ENCODE measurements at places on chromosomes 13 and 19.

DNA sequence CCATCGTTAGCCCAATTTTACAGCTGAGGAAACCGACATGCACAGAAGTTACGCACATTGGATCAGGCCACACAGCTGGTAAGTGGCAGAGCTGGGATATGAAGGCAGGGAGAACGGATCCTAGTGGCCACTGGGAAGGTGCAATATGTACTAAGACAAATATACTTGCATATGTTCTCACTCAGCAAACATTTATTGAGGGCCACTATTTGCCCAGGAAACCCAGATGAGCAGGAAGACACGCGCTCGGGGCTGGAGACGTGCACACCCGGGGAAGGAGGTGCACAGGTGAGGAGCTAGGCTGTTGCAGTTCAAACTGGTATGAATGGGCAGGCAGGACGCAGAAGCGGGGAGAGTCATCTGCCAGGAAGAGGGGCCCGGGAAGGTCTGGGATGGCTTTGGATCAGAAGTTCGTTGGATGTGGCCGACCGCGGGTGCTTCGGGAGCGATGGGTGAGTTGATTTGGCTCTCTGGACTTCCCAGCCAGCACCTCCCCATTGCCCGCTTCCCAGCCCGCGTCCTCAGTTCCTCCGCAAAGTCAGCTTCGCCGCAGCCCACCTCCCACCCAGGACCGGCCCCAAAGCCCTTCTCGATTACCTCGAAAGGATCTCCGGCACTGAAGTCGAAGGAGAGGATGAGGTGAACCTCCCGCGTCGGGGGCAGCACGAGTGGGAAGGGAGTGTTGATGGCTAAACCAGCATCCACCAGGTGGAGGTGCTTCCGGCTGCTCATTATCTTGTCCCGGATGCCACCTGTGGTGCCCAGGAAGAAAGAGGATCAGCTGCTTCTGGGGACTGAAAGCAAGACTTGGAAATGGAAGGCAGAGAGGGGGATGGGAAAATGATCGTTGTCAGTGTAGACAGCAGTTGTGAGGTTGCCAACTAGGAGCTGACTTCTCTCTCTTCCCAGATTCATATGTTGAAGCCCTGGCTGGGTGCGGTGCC is 17.8 kb upstream of the CABP5 start:
- no peak for DNase-seq

DNA sequence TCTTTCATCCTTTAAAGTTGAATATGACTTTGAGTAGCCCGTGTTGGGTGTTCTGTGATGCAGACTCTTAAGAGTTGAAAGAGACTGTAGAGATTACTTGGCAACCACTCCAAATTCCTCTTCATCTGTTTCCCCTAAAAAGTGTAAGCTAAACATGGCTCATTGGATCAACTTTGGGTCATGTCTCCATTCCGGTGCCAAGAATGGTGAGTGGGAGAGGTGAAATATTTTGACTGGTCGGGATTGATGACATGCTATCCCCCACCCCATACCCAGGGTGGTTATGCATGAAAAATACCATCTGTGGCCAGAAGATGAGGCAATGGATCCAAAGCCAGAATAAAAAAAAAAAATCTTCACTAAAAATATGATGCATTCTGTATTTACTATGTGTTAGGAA is 281.3 kb upstream of the SOX21 start:
- no peak for DNase-seq

DNA sequence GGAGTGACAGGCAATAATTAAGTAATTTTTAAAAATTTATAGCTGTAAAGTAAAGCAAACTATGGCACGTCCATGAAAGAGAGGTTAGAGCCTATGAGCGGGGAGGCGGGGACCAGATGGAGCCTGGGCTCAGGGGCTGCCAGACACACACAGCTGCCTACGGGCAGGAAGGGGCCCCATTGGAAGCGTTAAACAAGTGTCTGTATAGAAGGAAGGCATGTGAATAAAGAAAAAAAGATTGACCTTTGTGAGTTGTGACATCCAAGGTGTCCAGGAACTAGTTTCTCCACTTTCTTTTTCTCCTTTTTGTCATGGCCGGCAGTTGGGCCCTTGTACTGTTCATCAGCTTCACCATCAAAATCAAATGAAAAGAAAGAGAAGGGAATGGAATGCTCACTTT is 56.8 kb downstream of the LRCH1 start:
- DNase-seq: no peak

DNA sequence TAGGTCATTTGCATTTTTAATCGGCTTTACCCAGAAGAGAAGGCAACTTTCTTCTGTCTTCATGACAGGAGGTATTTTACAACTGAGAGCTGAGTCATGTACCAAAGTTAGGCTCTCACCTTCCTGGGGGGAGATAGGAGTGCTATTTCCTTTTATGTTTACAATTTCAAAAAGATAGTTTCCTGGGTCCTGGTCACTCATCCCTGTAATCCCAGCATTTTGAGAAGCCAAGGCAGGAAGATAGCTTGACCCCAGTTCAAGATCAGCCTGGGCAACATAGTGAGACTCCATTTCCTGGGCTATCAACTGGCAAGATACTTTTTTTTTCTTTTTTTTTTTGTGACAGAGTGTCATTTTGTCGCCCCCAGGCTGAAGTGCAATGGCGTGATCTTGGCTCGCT is 7.6 kb downstream of the LYPD3 start:
- DNase-seq: no peak

DNA sequence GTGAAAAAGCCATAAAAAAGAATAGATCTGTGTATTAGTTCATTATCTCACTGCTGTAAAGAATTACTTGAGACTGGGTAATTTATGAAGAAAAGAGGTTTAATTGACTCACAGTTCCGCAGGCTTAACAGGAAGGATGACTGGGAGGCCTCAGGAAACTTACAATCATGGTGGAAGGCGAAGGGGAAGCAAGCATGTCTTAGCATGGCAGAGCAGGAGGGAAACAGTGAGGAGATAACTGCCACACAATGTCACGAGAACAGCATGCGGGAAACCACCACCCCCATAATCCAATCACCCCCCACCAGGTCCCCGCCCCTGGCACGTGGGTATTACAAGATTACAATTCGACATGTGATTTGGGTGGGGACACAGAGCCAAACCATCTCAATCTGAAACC is 39.1 kb upstream of the EEF1AKMT1 start:
- DNase-seq: no peak

DNA sequence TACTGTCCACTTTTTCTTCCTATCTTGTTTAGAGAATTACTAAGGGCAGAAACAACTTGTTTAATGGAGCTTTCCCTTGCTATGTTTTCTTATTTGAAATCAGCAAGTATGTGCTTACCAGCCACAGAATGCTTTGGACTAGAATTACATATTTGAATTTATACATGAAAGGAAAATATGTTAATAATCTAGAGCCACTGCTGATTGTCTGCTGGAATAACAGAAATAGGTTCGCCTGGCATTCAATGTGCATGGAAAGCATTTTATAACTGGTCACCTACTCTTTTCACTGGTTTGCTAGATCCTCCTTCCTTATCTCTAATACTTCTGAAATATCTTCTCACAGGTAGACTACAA is 8.0 kb downstream of the EFNB2 start:
- no peak for DNase-seq

GRCh38 chr19:1501200-1501595 is 10.2 kb downstream of the REEP6 start:
- no peak for DNase-seq

Data from NCI-H187 (cell line).